ELR (cell line): ENCODE measurements at places on chromosomes 7 and 10.
A peak's percentile ranks its signal among the peaks of the same experiment; 100 is the strongest.

DNA sequence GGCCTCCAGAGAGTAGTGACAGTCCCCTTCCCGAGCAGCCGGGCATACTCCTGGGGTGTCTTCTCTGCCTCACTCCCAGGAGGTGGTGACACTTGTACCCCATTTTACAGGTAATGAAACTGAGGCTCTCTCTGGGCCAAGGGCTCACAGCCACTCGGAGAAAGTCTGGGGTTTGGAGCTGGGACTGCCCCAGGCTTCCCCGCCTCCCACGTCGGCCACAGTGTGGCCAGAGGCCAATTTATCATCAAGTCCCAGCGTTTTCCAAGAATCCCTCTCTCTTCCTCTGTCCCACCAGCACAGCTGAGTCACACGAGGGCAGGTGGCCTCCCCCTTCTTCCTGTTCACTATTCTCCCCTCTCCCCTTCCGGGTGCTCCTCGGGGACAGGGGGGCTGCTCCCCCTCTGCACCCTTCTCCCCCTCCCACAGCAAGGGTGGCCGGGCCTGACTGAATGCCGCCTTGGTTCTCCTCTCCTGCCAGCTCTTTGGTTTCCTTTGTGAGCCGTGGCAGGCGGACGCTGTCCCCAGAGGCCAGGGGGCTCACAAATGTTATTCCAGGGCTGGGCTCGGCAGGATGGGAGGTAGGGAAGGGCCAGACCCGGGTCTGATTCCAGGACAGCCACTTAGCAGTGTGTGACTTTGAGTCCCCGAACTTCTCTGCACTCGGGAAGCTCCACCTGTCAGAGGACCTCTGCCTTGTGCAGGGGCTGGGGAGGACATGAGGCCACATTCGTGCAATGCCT is 17.7 kb downstream of the CLIP2 start:
- peak; percentile 82 for DNase-seq

- DNase-seq = no peak
These were observed 93.6 kb downstream of the VOPP1 start for GRCh38 chr7:55478700-55479099.

DNA sequence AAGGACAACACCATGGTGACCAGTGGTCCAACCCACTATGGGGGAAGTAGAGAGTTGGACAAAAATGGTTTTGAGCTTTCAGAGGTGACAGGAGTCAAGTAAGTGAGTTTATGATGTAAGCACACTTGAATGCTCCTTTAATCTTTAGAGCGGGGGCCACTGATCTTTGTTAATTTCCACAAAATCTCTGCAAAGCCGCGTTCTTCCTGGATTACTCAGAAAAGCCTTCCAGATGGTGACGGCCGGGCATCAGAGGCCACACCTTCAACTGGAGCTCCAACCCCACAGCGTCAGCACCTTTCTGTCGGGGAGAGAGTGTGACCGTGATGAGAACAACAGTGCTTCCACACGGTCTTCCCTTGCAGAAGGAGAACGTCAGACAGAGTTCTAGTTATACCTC is 35.2 kb upstream of the KLF6 start:
- peak; percentile 93 for DNase-seq

GRCh38 chr7:151806952-151807775 is 69.8 kb downstream of the PRKAG2 start:
- DNase-seq = no peak

DNA sequence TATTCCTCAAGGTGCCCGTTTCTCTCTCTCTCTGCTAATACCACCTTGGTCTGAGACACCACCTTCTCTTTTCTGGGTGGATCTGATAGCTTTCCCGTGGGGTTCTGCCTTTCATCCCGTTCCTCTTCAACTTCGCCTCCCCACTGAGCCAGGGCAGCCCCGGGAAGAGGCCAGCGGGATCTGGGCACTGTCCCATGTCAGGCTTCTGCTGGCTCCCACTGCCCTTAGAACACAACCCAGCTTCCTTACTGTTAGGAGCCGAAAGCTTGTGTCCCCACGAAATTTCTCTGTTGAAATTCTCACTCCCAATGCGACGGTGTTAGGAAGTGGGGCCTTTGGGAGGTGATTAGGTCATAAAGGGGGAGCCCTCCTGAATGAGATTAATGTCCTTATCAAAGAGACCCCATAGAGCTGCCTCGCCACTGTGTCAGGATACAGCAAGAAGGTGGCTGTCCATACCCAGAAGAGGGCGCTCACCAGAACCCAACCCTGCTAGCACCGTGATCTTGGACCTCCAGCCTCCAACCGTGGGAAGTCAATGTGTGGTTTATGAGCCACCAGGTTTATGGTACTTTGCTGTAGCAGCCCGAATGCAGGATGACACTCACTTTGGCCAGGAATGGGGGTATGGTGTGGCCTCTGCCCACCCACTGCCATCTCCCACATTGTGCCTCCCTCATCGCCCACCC is 79.2 kb downstream of the CAMK1D start:
- no peak for DNase-seq

GRCh38 chr10:29446327-29446726 is 157.5 kb downstream of the LYZL1 start:
- DNase-seq = no peak

DNA sequence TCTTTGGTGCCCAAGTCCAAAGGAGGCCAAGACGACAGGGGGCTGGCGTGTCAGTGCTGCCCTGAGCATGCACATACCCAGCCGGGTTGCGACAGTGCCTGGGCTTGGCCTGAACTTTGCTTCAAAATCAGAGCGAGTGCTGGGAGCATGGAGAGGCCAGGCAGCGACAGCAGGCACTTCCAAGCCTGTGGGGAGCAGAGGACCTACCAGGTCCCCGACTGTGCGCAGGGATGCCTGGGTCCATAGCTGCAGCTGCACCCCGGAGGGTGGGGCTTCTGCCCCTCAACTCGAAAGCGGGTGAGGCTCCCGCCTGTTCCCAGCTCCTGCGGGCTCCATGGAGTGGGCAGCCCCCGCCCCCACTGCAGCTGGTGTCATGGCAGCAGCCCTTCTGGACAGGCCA is 79.1 kb downstream of the HDAC9 start:
- DNase-seq = no peak

- peak; percentile 36 for DNase-seq
These were observed 21.3 kb downstream of the TIAL1 start for GRCh38 chr10:119575506-119575905.

GRCh38 chr10:98125940-98126631 is 8.4 kb upstream of the R3HCC1L start:
- no peak for DNase-seq

DNA sequence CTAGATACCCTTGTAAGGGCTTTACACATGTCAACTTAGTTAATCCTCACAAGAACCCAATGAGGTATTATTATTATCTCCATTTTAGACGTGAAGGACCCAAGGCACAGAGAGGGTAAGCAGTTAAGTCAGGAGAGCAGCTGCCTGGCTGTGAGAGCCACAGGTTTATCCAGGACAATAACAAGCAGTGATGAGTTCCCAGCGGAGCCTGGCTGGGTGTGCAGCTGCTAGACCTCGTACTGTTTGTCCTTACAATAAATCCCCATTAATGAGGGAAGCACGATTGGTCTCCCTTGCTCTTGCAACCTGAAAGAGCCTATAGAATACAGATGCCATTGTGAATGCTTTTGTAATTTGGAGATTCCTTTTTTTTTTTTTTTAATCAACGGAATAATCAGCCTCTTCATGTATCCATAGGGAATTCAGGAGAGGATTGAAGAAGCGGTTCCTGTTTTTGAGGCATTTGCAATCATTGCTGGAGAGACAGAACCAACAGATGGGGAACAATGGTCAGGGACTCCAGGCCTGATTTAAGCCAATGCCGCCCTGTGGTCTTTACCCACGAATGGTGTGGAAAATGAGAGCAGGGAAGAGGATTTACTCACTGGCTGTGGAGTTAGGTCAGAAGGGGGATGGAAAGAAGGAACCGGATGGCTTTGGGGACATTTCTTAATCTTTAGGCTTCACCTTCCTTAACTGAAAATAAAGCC is 12.3 kb upstream of the ASB4 start:
- no peak for DNase-seq

- no peak for DNase-seq
These were observed 25.7 kb downstream of the OPALIN start for GRCh38 chr10:96333101-96333500.

- peak; percentile 64 for DNase-seq
These were observed 33.1 kb downstream of the PPIF start for GRCh38 chr10:79380125-79380945.

DNA sequence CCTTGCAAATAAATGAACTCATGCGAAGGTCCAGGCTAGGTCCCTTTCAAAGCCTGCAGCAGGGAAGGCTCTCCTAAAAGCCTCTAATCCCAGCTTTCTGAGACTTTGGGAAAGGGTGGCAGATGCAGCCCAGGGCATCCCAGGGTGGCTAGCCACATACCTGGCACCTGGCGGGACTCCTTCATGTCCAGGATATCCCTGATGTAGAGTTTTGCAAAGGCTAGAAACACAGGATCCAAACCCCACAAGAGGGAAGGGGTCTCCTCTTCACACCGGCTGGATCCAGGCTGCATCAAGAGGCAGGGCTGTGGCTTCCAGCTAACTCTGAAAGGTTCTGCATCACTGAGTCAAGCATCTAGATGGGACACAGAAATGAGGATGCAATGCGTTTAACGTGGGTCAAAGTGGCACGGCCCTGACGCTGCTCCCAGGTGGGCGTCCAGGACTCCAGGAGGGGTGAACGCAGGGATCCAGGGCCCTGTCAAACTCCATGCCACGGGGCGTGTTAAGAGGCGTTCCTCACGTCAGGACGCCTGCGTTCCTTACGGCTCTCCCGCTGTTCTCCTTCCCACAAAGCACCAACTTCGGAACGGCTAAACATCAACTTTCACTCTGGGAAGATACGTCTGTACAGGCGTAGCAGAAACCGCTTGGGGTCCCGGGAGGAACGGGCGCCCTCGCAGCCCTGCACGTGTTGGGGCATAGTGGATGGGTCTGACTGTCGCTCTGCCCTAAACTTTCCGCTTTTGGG is 507 bp downstream of the STN1 start:
- no peak for DNase-seq

- DNase-seq = no peak
These were observed 66.6 kb downstream of the GLCCI1 start for GRCh38 chr7:8035192-8035591.

DNA sequence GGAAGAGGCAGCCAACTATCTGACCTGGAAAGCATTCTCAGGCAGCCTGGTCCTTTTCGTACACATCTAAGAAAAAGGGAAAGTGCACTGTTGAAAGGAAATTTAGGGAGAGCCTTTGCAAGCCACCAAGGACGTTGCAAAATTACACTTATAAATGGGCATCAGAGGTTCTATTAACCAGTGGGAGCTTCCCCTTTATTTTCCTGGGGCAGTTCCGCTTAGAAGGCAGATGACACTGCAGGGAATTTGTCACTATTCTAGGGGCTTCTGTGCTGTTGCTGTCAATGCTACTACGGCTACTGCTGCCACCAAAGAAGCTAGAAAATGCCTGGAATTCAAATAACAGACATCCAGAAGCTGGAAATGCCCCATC is 79.6 kb upstream of the AUTS2 start:
- DNase-seq = no peak

DNA sequence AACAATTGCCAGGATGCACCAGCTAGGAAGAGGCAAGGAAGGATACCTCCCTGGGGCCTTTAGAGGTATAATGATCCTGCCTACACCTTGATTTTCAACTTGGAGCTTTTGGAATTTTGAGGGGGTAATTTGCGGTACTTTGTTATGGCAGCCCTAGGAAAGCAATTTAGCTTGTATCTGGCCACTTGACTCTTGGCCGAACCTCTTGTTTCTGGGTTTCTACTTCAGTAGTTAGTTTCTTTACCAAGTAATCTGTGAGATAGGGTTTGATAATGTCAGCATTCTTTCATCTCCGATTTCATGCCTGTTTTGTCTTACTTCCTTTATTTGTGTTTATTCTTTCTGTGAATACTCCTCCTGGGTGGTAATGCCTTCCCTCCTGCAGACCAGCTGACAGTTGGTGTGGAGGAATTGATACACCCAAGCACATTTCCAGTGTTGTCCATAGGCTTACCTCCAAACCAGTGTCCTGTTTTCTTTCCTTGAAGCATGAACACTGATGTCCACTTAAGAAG is 163.7 kb downstream of the SND1 start:
- no peak for DNase-seq

GRCh38 chr7:27051451-27051850 is 44.3 kb downstream of the HOXA1 start:
- DNase-seq = no peak

DNA sequence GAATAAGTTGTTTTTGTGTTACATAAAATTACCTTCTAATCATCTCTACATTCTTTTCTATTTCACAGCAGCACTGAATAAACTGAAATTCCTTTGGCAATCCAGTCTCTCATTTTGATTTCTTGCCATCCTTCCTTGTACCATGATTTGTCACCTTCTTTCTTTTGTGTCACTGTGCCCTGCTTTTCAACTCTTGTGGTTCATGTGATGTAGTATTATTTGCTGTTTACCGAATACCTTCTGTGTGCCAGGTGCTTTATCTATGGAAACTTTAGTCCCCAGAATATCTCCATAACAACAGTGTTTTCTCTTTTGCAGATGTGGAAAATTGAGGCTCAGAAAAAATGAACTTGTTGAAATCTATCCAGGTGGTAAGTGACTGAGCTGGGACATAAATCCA is 220.3 kb downstream of the STK31 start:
- DNase-seq = no peak

GRCh38 chr7:43799605-43800004 is 41.1 kb downstream of the BLVRA start:
- DNase-seq = peak; percentile 8

GRCh38 chr10:50610368-50610767 is 13.4 kb downstream of the SGMS1 start:
- DNase-seq = no peak

- DNase-seq = no peak
These were observed 610.6 kb downstream of the ZWINT start for GRCh38 chr10:55750458-55750857.

DNA sequence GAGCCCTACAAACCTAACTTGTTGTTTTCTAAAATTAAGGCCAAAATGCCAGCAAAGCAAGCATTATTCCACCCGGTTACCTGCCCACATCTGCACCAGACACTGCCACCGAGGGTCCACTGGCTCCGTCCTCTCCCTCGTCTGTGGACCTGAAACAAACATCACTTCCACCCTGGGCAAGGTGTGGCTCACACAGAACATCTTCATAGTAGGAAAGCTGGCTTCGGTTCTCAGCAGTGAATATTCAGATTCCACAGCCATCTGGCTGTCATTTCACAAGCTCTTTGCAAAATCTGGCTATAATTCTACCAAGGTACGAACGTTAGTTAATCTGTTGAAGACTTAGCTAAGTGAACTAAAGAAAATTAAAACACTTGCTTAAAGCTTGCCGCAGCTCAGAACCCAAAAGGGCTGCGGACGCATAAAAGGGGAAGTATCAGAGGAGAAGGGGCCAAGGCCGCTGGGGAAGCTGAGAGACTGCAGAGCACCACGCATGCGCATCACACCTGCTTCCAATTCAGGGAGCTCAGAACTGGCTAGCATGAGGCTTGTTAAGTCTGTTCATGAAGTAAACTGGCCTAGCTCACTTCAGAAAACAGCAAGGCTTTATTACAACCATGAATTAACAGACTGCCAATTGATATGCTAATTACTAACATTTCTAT is 46.1 kb downstream of the PTPRN2 start:
- no peak for DNase-seq
